ENCODE measurements at places on chromosomes 2 and 18.
A peak's percentile ranks its signal among the peaks of the same experiment; 100 is the strongest.

- no peak for DNase-seq
Observed at GRCh38 chr2:63047321-63048279, 3.0 kb upstream of the OTX1 start.

DNA sequence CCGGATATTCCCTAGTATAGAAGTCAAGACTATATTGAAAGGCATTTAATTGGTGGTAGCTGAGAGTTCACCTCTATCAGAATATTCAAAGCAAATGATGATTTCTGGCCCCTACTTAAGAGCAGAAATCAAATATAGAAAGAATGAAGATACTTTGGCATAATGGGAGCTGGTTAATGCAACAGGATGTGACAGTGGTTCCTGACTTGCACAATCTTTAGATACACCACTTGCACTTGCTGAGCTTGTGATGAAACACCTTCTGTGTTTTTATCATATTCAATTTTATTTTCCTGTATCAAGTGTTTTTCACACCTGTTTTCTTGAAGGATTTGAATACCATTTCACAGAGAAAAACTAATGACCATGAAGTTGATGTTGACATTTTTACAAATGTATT, 124.1 kb upstream of the CDH19 start:
- DNase-seq, result no peak

DNA sequence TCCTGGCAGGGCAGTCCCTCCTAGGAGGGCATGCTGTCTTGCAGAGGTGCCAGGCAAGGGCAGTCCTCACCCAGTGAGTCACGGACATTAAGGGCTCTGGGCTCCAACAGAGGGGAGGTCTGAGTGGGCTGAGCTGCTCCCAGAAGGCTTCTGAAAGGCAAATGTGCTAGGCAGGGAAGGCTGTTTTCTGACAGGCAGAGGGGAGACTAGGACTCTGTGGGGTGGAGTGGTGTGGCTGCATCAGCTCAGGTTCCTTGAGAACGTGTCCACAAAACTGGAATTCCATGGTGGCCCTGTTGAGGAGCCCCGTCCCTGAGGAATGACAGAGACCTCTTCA, 283.5 kb downstream of the MYCN start:
- DNase-seq, result no peak

DNA sequence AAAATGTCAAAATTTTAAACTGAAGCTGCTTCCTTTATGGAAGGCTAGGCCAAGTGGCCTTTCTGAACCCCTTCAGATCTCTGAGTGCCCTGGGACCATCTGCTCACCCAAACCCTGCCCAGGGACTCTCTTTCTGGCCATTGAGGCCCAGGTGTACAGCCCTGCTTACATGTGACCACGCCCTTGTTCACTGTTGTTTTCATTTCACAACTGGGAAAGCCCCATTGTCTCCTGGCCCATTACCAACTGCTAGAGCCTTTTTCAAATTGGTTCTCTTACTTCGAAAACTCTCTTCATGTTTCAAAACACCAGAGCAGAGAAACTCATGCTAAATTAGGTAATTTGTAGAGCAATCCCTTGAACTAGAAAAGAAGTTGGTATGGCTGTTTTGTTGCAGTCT, 219.5 kb upstream of the TANK start:
- DNase-seq, result no peak

DNA sequence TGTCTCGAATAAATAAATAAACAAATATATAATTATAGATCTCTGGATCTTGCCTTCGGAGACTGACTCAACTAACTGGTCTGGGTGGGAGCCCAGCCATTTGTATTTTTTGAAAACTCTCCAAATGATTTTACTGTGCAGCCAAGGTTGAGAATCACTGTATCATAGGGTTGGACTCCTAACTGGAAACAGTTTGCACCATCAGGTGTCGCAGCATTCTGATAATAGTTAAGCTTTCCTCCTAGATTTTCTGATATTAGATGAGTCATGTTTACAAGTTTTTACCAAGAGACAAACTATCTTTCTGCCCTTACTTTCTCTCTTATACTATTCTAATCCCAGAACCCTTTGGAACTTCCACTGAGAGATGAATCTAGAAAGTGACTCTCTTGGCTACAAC, 16.8 kb downstream of the IL37 start:
- no peak for DNase-seq

DNA sequence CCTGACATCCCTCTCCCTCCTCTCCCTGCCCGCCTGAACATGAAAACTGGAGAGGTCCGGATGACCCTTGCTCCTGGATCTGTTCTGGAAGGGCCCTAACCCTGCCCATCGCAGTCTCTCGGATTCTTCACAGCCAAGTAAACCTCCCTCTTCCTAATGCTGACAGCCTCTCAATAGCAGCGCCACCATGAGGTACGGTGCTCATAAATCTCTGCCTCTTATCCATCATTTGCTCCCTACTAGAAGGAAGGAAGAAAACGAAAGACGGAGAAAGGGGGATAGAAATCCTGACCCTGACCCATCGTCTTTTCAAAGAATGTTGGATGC, 257.9 kb downstream of the BCL11A start:
- peak; percentile 13 for DNase-seq

DNA sequence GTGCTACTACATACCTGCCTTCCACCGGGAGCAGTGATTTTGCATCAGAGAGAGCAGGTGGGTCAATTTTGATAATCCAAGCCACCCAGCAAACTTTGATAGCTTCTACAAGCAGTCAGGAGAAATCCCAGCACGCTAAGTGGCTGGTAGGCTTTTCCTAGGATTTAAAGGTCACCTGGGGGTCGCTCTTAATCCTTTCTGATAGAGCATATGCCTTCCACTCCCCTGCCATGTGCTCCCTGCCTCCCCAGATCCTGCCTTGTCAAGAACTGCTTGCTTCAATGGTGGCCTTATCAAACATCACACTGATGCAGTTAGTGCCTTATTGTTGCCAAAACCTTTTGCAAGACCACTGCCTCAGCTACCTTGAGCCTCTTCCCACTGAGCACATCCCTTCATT, 462.3 kb upstream of the MEX3C start:
- DNase-seq, result no peak

- DNase-seq, result no peak
Observed at GRCh38 chr18:48419277-48420022, 10.3 kb upstream of the ZBTB7C start.

GRCh38 chr18:48573632-48574283, 34.9 kb downstream of the CTIF start:
- no peak for DNase-seq

GRCh38 chr18:63105636-63106316, 213.8 kb downstream of the BCL2 start:
- no peak for DNase-seq

DNA sequence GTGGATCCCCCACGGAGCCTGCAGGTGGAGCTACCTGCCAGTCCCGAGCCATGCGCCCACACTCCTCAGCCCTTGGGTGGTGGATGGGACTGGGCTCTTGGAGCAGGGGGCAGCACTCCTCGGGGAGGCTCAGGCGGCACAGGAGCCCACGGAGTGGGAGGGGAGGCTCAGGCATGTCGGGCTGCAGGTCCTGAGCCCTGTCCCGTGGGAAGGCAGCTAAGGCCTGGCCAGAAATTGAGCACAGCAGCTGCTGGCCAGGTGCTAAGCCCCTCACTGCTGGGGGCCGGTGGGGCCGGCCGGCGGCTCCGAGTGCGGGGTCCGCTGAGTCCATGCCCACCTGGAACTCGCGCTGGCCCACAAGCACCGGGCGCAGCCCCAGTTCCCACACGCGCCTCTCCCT, 91.7 kb upstream of the ACVR1 start:
- DNase-seq, result no peak

DNA sequence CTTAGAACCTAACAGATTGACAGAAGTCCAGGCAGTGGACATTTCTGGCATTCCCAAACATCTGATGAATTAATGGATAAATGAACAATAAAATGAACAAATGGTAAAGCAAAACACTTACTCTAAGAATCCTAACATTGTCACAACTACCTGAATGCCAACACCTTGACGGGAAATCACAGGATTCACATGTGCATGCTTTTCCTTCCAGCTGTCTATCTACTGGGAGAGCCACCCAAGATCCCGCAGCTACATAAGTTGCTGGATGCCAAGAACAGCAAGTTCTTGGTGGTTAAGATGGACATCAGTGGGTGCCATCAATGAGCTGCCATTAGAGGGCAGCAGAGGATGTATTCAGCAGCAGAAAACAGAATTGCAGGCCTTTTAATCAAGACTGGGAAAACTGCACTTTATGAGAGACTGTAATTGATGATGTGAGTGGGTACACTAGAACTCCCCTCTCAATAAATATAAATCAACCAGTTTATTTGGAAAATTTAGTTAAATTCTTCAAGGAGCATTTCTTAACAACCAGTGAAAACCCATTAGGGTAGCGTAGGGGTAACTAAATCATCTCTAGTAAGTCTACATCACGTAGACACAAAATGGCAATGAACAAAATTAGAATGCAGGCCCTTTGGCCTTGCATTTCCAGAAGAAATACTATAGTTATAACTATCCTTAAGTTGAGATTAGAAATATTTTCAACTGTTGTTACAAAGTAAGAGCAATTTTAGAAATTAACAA, 45.6 kb downstream of the SESTD1 start:
- peak; percentile 2 for DNase-seq

DNA sequence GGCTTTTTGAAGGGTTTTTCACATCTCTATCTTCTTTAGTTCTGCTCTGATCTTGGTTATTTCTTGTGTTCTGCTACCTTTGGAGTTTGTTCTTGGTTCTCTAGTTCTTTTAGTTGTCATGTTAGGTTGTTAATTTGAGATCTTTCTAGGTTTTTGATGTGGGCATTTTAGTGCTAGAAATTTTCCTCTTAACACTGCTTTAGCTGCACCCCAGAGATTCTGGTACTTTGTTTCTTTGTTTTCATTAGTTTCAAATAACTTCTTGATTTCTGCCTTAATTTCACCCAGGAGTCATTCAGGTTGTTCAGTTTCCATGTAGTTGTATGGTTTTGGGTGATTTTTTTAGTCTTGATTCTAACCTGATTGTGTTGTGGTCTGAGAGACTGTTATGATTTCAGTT, 34.7 kb downstream of the AGPS start:
- DNase-seq, result no peak

DNA sequence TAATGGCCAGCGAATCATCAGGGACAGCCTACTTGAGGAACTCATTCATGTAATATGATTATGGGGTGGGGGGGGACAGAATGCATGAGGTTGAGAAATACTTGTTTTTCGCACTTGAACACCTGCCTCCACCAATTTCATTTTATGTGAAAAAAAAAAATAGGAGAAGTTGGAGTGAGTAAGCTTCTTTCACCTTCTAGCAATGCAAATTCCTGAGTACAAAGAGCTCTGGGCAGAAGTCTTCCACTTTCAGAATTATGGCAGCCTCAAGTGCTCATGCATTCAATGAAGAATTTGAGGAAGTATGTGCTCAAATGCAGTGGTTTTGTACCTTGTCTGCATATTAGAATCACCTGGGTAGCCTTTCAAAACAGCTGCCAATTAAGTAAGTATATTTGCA, 40.1 kb upstream of the GPD2 start:
- DNase-seq, result no peak

DNA sequence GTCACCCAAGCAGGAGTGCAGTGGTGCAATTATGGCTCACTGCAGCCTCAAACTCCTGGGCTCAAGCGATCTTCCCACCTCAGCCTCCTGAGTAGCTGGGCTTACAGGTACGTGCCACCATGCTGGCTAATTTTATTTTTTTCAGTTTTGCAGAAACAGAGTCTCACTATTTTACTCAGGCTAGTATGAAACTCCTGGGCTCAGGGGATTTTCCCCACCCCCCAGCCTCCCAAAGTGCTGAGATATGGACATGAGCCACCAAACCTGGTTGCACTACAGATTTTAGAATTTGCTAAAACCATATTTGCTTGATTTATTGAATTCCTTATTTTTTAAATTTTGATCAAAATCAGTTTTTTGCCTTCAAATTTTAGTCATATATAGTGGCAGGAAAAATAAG, 1553.4 kb downstream of the LRP1B start:
- no peak for DNase-seq

- DNase-seq, result no peak
Observed at GRCh38 chr2:60742419-60742818, 13.6 kb upstream of the PAPOLG start.

GRCh38 chr2:8803658-8804379, 33.6 kb downstream of the KIDINS220 start:
- peak; percentile 99 for DNase-seq

GRCh38 chr2:67652679-67653078, 255.5 kb downstream of the ETAA1 start:
- DNase-seq, result no peak

- DNase-seq, result no peak
Observed at GRCh38 chr2:105261061-105261460, 19.5 kb downstream of the GPR45 start.

- no peak for DNase-seq
Observed at GRCh38 chr2:15952451-15953146, 12.2 kb downstream of the MYCN start.

DNA sequence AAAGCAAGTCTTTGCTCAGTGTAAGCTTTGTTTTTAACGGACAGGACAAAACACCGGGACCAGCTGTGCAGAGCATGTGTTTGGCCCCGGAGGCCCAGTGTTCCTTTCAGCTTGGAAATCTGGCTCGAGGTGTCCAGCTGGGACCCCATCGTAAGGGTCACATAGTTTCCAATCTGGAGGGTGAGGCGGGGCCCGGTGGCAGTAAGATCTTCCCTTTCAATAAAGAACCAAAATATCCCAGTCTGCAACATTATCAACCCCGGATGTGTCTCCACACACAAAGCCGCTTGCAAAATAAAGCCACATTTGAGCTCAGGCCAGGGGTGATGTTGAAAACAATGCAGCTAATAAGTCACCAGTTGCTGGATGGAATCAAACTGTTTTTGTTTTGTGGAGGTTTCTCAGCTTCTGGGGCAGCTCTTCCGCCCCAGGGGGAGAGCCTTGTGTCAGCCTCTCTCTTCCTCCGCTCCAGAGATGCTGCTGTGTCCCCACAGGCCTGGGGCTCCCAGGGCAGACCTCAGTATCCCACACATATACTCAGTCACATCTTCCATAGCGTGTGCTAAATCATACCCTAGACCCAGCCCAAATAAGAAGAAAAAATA, 138.6 kb upstream of the GLI2 start:
- no peak for DNase-seq

- DNase-seq, result no peak
Observed at GRCh38 chr2:170887896-170888295, 41.2 kb upstream of the GORASP2 start.

- DNase-seq, result no peak
Observed at GRCh38 chr18:43776997-43777396, 499.7 kb upstream of the SYT4 start.

DNA sequence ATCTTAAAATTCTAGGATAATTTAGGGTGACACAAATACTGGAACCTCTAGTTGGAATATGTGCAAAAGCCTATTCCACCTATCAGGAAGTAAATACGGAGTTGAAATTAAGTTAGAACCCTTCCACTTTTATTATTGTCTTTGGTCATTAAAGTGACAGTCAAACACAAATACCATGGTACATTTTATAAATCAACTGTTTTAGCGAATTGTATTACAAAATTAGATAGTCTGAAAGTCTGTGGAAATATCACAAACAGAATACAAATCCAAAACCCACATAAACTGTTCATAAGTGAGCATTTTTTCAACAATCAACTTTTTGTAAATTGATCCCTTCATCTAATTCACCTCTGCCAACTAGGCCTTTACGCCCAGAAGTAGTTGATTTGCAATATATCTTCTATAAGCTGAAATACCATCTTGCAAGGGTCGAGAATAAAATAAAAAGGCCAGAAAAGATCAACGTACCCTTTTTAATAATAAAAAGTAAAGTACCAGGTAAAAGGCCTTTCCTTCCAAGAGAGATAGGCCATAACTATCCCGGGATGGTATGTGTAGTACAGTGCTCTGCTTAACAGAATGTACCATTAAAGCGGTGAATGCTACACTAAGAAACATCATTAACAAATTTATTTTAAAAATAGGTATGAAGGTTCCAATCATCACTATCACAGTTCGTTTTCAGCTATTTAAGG, 1.3 kb downstream of the USP34 start:
- DNase-seq, result no peak

Measured in SHP77 treated with DMSO at 0.1 percent for 48 hours (cell line).